Karpas-422 (cell line): ENCODE measurements at places on chromosomes 5 and 9. TPM values are rescaled to one million over a fixed set of nuclear protein-coding genes. Genes with fewer than 3 reads are reported as not detected.

Gene UBQLN1
- 75.9 and 118 TPM in 2 replicates for total RNA-seq

Gene CD72
- total RNA-seq: 5.6 and 7.8 TPM in 2 replicates

Gene SLCO4C1
- total RNA-seq: not detected in 2 replicates

Gene GAS1
- 0.15 and 1.2 TPM in 2 replicates for total RNA-seq

Gene FAM163B
- not detected in 2 replicates for total RNA-seq
